ENCODE measurements at places on chromosomes 7 and 10. TPM values are rescaled to one million over a fixed set of nuclear protein-coding genes. Genes with fewer than 3 reads are reported as not detected.

GHRHR gene
- polyA plus RNA-seq = not detected

ICA1 gene
- 49.9 TPM for polyA plus RNA-seq

GRCh38 chr10:58820861-58821751, 308.4 kb downstream of the BICC1 start:
- H3K36me3 ChIP-seq = no peaks in the 10 kb centered on the region
- no peak overlapping the region for H3K4me3 ChIP-seq
- H3K27ac ChIP-seq = no peak overlapping the region
- DNase-seq = no peak

DNA sequence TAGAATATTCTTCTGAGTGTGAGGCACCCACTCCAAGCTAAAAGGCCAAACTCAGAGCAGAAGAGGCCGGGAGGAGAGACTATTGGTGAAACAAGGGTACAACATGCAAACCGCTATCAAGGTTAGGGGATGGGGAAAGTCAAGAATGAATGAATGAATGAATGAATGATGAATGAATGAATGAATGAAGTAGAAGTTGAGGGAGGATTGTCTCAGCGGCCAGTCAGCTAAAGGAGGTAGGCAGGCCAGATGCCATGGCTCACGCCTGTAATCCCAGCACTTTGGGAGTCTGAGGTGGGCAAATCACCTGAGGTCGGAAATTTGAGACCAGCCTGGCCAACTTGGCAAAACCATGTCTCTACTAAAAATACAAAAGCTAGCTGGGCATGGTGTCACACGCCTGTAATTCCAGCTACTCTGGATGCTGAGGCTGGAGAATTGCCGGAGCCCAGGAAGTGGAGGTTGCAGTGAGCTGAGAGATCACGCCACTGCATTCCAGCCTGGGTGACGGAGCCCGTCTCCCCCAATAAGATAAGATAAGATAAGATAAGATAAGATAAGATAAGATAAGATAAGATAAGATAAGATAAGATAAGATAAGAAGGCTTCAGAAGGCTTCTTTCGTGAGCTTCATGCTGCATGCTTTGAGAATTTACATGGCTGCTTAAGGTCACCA, 250.8 kb downstream of the CCDC3 start:
- H3K27me3 ChIP-seq = no peaks in the 10 kb centered on the region
- no peak for DNase-seq
- no peak overlapping the region for H3K4me3 ChIP-seq
- H3K36me3 ChIP-seq = no peaks in the 10 kb centered on the region

DNA sequence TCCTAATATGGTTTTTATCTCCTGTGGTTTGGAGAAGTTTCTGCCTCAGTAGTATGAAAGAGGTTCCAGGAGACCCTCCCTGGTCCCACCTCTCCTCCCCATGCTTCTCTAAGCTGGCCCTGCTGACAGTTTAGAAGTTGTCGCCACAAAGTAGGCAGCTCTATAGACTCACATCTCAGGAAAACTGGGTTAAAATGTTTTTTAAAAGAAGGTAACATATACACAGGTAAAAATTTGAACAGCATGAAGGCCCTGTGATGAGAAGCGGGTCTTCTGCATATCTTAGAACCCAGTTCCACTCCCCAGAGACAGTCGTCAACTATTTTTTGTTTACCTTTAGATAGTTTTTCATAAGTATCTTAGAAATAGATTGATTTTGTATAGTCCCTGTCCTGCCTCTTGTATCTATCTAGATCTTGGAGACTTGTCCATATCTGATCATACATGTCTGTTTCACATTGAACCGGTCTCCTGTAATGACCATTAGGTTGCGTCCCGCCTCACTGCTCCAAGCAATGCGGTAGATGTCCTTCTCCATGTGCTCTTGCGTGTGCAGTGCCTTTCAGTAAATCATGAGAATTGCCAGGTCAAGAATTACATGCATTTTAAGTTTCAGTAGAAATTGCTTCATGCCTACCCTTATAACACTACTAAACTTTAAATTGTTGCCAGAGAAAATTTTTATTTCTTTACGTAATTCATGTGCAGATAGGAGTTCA, 2.2 kb downstream of the DUSP5 start:
- H3K4me1 ChIP-seq = peaks cover 19% of the 10 kb centered on the region
- no peak for DNase-seq
- H3K27ac ChIP-seq = no peak overlapping the region
- no peaks in the 10 kb centered on the region for H3K27me3 ChIP-seq
- H3K4me3 ChIP-seq = peak overlapping the region; percentile 83

SLC29A4 gene
- polyA plus RNA-seq = 1.4 TPM

DNA sequence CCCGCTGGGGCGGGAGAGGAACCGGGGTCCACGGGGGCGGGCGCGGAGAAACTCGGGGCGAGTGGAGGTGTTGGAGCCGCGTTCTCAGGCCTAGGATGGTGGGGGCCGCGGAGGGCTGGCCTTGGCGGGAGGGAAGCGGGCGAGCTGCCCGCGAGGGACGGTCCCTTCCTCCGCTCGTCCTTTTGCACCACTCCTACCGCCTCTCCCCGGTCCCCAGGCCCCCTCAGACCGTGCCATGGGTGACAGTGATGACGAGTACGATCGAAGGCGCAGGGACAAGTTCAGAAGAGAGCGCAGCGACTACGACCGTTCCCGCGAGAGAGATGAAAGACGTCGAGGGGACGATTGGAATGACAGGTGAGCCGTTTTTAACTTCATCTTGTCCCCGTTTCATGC, 451 bp downstream of the SRRT start:
- H3K4me1 ChIP-seq = peaks cover 14% of the 10 kb centered on the region
- peak overlapping the region; percentile 98 for H3K4me3 ChIP-seq
- peaks cover 2% of the 10 kb centered on the region for H3K36me3 ChIP-seq
- no peaks in the 10 kb centered on the region for H3K27me3 ChIP-seq
- peak; percentile 33 for DNase-seq

- H3K36me3 ChIP-seq = no peaks in the 10 kb centered on the region
- no peaks in the 10 kb centered on the region for H3K4me1 ChIP-seq
- no peaks in the 10 kb centered on the region for H3K27me3 ChIP-seq
- no peak overlapping the region for H3K4me3 ChIP-seq
- no peak for DNase-seq
- H3K27ac ChIP-seq = no peak overlapping the region
Observed at GRCh38 chr10:48744587-48744986, 59.9 kb downstream of the WDFY4 start.

DNA sequence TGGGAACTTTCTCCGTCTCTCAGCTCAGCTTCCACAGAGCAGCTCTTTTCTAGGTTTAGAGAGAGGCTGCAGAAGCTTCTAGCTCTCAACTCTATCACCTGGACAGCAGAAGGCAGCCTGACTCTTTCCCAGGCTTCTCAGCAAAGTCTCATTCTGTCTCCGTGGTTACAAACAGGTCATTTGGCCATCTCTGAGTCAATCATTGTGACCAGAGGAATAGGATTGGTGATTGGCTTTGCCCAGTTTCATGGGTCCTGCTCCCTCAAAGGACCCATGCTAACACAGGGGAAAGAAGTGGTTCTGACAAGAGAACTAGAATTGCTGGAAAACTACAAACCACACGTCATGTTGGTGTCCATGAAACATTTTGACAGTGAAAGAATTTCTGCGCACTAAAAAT, 43.6 kb downstream of the PRR15 start:
- peaks cover 10% of the 10 kb centered on the region for H3K4me1 ChIP-seq
- no peaks in the 10 kb centered on the region for H3K27me3 ChIP-seq
- H3K27ac ChIP-seq = peak overlapping the region; percentile 96
- DNase-seq = no peak
- no peak overlapping the region for H3K4me3 ChIP-seq

DNA sequence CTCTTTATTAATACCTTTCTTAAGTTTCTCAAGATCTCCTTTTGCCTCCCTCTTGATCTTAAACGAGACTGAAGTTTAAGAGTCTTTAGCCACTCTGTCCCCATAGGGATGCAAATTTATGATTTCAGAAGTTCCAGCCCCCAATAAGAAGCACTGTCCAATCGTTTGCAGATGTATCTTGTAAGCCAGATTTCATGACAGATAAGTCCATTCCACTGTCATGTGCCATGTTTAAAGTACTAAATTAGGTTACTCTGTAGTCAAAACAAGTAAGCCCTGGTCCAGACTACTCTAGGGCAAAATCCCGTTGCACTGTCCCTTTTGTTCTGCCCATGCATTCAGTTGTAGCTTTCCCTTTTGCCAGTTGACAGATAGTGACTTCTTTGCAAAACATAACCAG, 157.2 kb upstream of the KAT6B start:
- no peaks in the 10 kb centered on the region for H3K27me3 ChIP-seq
- H3K27ac ChIP-seq = no peak overlapping the region
- DNase-seq = no peak
- no peaks in the 10 kb centered on the region for H3K36me3 ChIP-seq

GRCh38 chr10:130545697-130546096, 409.5 kb downstream of the GLRX3 start:
- H3K27ac ChIP-seq = no peak overlapping the region
- no peak overlapping the region for H3K4me3 ChIP-seq
- H3K27me3 ChIP-seq = peaks cover 2% of the 10 kb centered on the region
- no peaks in the 10 kb centered on the region for H3K36me3 ChIP-seq

TFR2 gene
- 1.3 TPM for polyA plus RNA-seq

RTKN2 gene
- polyA plus RNA-seq = 2.6 TPM

DNA sequence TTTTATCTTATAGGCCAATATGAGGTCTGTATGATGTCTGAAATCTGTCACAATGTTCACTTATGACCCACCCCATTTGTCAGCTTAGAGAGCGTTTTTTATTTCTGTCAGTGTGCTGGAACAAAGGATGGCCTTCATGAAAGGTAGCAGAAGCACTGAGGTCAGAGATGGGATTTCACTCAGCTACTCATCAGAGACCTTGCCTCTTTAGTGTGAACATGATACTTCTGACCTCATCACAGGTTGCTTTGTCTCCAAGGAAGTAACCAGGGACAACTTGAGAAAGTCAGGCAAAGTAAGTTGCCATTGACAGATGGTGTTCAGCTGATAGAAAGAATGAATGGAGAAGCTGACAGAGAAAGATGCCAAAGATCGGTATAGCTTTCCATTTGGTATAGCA, 16.3 kb downstream of the YAE1 start:
- H3K27me3 ChIP-seq = no peaks in the 10 kb centered on the region
- no peak overlapping the region for H3K4me3 ChIP-seq
- H3K27ac ChIP-seq = no peak overlapping the region

SLC35G1 gene
- 48.3 TPM for polyA plus RNA-seq

- no peaks in the 10 kb centered on the region for H3K36me3 ChIP-seq
- no peaks in the 10 kb centered on the region for H3K4me1 ChIP-seq
- DNase-seq = no peak
- H3K4me3 ChIP-seq = no peak overlapping the region
Observed at GRCh38 chr10:114634609-114634979, 23.5 kb downstream of the ABLIM1 start.

DNA sequence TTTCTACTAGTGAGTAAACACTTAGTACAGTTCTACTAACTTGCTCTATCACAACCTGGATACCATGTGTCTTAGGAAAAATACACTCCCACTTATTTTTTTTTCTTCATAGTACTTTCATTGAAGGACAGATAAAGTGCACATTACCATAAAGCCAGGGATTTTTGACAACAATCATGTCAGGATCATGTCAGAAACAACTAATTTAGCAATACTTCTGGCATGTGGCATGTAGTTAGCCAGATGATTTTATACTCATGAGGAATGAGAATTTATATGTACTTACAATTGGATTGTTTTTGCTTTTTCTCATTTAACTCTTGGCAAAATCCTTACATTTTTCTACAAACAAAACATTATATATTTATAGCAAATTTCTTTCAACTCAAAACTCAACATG, 630.7 kb upstream of the GRM3 start:
- H3K27me3 ChIP-seq = no peaks in the 10 kb centered on the region
- no peaks in the 10 kb centered on the region for H3K36me3 ChIP-seq
- DNase-seq = no peak
- no peak overlapping the region for H3K4me3 ChIP-seq

- no peak for DNase-seq
- H3K27me3 ChIP-seq = no peaks in the 10 kb centered on the region
- H3K36me3 ChIP-seq = no peaks in the 10 kb centered on the region
- no peak overlapping the region for H3K4me3 ChIP-seq
- H3K4me1 ChIP-seq = no peaks in the 10 kb centered on the region
- H3K27ac ChIP-seq = no peak overlapping the region
Observed at GRCh38 chr7:45184326-45185027, 26.9 kb downstream of the RAMP3 start.

ZC3HAV1L gene
- not detected for polyA plus RNA-seq

- no peaks in the 10 kb centered on the region for H3K36me3 ChIP-seq
- H3K4me3 ChIP-seq = no peak overlapping the region
- no peaks in the 10 kb centered on the region for H3K27me3 ChIP-seq
- H3K4me1 ChIP-seq = no peaks in the 10 kb centered on the region
- DNase-seq = no peak
Observed at GRCh38 chr10:4546500-4546899, 279.5 kb upstream of the AKR1E2 start.

DNA sequence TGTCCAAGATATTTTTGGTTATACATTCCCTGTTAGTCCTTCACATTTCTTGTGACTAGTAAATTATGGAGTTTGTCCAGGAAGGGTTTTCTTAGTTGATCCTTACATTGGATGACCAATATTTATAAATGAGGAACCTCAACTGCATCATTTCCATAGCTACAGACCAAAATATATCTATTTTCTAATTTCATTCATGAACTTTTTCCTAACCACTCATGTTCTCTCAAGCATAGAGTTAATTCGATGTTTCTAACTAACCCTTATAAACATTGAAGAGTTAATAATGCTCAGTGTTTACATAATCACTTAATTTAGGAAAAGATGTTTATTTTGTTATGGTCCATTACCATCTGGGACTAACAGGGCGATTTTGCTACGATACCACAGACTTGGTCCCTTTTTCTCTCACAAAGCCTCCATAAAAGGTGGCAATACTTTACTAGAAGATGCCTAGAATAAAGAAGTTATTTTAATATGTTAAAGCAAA, 591.0 kb downstream of the MAGI2 start:
- no peaks in the 10 kb centered on the region for H3K27me3 ChIP-seq
- H3K4me3 ChIP-seq = no peak overlapping the region
- H3K4me1 ChIP-seq = no peaks in the 10 kb centered on the region
- DNase-seq = no peak

DNA sequence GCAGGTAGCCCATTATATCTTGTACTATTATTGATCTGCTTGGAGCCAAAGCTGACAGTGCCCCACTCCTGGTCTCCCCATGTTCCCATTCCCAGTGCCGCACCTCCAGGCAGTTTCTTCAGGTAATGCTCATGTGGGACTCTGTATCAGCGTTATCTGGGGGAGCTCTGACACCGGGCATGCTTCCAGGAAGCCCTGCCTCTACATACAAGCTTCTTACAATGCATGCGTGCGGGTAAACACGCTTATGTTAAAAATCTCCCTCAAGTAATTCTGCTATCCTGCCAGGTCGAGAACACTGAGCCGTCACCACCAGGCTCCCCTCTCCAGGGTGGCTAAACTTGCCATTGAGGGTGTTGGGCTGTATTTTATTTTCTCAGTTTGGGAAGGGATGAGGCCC, 61.6 kb upstream of the LBX1 start:
- DNase-seq = no peak
- no peak overlapping the region for H3K27ac ChIP-seq
- no peak overlapping the region for H3K4me3 ChIP-seq
- H3K27me3 ChIP-seq = peaks cover 44% of the 10 kb centered on the region
- H3K36me3 ChIP-seq = no peaks in the 10 kb centered on the region

KIF20B gene
- 9.1 TPM for polyA plus RNA-seq

GRCh38 chr7:78013386-78013785, 214.8 kb downstream of the PHTF2 start:
- no peak overlapping the region for H3K27ac ChIP-seq
- H3K4me3 ChIP-seq = no peak overlapping the region
- H3K27me3 ChIP-seq = no peaks in the 10 kb centered on the region
- H3K36me3 ChIP-seq = no peaks in the 10 kb centered on the region
- DNase-seq = no peak
